ENCODE measurements at places on chromosomes 16 and 17.

- no peak for DNase-seq
These were observed 37.7 kb upstream of the TOB1 start for GRCh38 chr17:50903604-50904517.

GRCh38 chr17:41406205-41406604 lies 8.8 kb upstream of the KRT31 start:
- DNase-seq = no peak

DNA sequence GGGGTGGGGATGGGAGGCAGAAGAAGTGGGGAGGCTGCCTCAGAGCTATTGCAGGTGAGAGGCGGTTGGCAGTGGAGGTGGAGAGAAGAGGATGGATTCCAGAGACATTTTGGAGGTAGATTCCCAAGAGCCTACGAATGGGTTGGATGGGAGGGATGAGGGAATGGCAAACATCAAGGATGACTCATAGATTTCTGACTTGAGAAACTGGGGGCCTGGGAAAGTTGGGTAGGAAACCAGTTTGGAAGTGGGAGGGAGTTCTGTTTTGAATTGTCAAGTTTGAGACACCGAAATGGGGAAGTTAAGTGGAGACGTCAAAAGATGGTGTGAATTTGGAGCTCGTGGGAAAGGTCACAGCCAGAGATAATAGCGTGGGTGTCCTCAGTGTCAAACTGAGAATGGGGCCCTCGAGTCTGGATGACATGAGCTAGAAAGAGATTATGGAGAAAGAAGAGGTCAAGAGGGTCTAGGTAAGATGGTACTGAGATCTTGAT lies 6.2 kb upstream of the CYLD start:
- peak; percentile 19 for DNase-seq

DNA sequence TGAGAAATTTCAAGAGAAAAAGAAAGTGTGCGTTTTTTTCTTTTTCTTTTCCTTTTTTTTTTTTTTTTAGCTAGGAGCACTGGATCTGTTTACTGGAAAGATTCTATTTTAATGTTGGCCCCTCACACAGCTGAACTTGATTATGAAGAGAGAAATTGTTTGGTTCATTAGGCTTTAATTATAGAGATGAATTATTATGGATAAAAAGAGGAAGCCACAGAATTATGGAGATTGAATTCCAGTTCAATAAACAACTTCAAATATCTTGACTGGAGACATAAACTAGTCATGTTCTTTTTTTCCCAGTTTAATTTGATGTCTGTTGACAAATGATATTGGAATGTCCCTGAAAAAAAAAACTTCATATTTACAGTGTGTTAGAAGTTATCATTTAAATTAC lies 152.0 kb upstream of the HS3ST3A1 start:
- DNase-seq = no peak

GRCh38 chr16:68658341-68658973 lies 13.3 kb downstream of the CDH3 start:
- no peak for DNase-seq

- no peak for DNase-seq
These were observed 1.5 kb downstream of the CRK start for GRCh38 chr17:1454541-1454940.

Data from hematopoietic multipotent progenitor cell treated with erythropoietin and hydrocortisone succinate and interleukin-3 and kit ligand, for 4 days (in vitro differentiated cells).